Activated CD8-positive, alpha-beta memory T cell treated with anti-CD3 and anti-CD28 coated beads, Interleukin-2, amount 50 U/mL, for 48 hours (primary cell): ENCODE measurements at places on chromosomes 11 and 22.

- no peak for DNase-seq
These were observed 43.0 kb upstream of the KCNQ1OT1 start for GRCh38 chr11:2742611-2743426.

GRCh38 chr22:18983120-18983651 is 47.1 kb upstream of the PRODH start:
- DNase-seq = no peak

GRCh38 chr22:41625577-41625976 is 4.5 kb downstream of the XRCC6 start:
- DNase-seq = no peak

DNA sequence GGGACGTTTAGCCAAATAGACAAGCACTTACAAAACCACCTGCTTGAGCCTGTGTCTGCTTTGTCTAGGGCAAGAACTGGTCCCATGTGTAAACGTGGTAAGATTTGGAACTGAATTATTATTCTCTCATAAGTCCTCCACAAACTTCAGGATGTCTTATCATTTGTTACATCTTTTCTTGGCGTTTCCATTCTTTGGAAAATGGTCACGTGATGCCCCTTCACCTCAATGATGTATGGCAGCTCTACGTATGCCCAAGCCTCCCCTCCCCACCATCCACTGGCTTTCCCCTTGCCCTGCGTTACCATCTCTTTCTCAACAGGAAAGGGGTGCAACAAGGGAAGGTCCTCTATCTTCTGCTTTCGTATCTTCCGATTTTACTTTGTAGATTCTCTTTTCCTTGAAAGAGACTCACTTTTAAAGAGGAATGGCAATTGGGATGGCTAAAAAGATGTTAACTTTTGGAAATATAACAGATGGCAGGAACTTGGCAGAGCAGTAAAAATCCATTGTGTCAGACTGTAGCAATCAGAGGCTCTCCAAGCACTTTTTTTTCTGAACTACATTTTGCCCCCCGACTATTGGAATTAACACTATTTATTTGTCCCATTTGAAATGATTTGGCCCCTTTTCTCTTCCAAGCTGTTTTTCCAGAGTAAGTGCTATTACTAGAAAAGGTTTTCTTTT is 117.6 kb downstream of the FAT3 start:
- DNase-seq = no peak

- no peak for DNase-seq
These were observed 66.7 kb downstream of the HSD17B12 start for GRCh38 chr11:43747130-43747802.

GRCh38 chr11:47987310-47987709 is 7.0 kb downstream of the PTPRJ start:
- DNase-seq = no peak

DNA sequence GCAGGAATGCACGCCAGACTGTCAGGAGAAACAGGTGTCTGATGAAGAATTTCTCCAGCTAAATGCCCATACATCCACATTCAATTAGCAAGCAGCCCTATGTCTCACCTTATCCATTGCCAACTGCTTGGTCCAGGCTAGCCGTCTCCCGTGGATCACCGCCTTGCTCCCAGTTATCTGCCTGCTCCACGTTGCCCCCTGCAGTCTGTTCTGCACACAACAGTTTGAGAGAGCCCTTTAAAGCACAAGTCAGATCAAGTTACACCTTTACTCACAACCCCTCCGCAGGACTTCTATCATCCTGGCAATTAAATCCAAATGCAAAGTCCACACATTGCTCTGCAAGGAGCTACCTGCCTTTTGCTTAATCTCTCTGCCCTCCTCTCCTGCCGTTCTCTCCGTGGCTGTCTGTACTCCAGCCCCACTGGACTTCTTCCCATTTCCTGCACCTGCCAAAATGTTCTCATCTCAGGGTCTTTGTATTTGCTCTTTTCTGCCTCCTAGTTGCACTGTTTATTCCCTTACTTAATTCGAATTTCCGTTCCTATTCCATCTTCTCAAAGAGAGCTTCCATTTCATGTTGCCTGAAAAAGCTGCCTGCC is 185.3 kb upstream of the LARGE1 start:
- peak; percentile 54 for DNase-seq

DNA sequence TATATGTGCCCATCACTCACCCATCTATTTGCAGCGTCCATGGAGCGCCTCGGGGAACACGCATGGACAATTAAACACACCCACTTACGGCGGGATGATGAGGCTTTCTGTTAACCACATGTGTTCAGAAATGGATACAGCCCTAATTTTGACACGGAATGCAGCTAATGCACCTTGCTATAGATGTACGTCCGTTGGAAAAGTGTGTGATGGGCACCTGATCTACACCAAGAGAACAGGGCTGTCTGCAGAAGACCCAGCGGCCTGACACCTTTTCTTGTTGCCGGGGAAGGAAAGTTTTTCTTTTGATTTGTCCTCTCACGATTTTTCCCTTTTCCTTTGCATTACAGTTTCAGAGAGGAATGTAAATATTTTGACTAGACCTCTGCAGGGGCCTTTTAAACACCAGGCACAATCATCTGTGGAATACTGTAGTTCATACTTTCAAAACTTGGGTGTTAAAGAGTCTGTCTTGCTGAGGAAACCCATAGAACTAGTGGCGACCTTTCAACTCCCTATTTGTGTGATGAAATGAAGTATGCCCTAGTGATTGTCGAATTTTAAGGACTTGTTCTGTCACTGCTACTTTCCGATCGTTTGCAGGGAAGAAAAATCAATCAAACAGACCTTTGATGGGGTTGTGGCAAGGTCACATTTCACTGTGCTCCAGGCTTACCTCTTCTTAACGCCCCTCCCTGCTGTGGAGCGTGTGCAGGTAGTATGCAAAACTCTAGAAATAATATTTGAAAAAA is 16.5 kb upstream of the PAX6 start:
- no peak for DNase-seq

DNA sequence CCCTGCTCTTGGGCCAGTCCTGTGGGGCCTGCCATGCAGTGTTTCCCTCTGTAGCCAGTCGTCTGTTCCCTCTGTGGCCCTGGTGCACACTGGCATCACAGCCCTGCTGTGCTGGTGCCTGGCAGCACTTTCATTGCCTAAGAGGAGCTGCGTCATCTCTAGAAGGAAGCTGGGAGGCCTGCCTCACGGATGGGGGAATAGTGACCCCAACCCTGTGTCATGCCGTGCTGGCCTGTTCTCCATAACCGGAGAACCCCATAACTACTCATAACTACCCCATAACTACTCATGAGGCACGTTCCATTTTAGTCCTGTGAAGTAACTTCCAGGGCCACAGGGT is 14.0 kb downstream of the RAB36 start:
- DNase-seq = no peak

- no peak for DNase-seq
These were observed 1.5 kb downstream of the ZNRF3 start for GRCh38 chr22:28884747-28885350.

DNA sequence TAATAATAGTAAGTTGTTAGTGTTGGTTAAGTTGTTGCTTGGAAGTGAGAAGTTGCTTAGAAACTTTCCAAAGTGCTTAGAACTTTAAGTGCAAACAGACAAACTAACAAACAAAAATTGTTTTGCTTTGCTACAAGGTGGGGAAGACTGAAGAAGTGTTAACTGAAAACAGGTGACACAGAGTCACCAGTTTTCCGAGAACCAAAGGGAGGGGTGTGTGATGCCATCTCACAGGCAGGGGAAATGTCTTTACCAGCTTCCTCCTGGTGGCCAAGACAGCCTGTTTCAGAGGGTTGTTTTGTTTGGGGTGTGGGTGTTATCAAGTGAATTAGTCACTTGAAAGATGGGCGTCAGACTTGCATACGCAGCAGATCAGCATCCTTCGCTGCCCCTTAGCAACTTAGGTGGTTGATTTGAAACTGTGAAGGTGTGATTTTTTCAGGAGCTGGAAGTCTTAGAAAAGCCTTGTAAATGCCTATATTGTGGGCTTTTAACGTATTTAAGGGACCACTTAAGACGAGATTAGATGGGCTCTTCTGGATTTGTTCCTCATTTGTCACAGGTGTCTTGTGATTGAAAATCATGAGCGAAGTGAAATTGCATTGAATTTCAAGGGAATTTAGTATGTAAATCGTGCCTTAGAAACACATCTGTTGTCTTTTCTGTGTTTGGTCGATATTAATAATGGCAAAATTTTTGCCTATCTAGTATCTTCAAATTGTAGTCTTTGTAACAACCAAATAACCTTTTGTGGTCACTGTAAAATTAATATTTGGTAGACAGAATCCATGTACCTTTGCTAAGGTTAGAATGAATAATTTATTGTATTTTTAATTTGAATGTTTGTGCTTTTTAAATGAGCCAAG is 2.7 kb downstream of the NEAT1 start:
- DNase-seq = peak; percentile 86

DNA sequence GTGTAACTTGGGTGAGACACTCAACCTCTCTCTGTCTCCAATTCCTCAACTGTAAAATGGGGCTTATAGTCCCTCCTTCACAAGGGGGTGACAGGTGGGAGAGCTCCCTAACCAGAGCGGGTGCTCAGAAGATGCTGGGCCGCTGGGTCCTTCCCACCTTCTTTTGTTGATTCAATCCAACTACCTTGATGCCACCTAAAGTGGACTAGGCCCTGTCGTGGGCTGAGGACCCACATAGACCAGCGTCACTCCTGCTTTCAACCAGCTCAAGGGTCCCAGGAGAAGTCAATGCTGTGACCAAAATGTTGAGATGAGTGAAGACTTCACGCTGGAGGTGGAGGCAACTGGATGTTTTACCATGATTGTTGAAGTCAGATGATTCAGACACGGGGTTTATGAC is 72.7 kb upstream of the WNT11 start:
- DNase-seq = no peak

- DNase-seq = no peak
These were observed 3.5 kb downstream of the RHOD start for GRCh38 chr11:67060111-67060522.
